ENCODE measurements at places on chromosomes 4 and X.

GRCh38 chrX:123736333-123736921 lies 3.6 kb upstream of the THOC2 start:
- no peak for DNase-seq

- peak; percentile 10 for DNase-seq
Measured at GRCh38 chr4:16443504-16444088, 217.3 kb upstream of the TAPT1 start.

- DNase-seq = no peak
Measured at GRCh38 chr4:2689825-2690700, 66.1 kb downstream of the TNIP2 start.

DNA sequence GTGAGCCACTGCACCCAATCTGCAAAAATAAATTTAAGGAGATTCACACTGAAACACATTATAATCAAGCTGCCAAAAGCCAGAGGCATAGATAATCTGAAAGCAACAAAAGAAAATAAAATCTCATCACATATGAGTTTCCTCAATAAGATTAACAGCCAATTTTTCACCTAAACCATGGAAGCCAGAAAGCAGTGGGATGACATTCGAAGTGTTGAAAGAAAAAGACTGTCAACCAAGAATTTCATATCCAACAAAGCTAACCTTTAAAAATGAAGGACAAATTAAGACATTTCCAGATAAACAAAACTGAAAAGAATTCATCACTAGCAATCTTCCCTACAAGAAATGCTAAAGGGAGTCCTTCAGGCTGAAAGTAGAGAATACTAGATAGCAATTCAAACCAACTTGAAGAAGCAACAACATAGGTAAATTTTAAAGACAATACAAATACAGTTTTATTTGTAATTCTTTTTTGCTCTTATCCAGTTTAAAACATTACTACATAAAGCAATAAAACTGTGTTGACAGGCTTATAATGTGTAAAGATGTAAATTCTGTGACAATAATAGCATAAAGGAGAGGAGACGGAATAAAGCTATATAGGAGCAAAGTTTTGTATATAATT lies 23.1 kb upstream of the KLHL8 start:
- DNase-seq = no peak

GRCh38 chrX:24610516-24610915 lies 36.6 kb downstream of the PCYT1B start:
- no peak for DNase-seq

GRCh38 chrX:27086237-27086636 lies 376.9 kb downstream of the PPP4R3C start:
- DNase-seq = no peak

DNA sequence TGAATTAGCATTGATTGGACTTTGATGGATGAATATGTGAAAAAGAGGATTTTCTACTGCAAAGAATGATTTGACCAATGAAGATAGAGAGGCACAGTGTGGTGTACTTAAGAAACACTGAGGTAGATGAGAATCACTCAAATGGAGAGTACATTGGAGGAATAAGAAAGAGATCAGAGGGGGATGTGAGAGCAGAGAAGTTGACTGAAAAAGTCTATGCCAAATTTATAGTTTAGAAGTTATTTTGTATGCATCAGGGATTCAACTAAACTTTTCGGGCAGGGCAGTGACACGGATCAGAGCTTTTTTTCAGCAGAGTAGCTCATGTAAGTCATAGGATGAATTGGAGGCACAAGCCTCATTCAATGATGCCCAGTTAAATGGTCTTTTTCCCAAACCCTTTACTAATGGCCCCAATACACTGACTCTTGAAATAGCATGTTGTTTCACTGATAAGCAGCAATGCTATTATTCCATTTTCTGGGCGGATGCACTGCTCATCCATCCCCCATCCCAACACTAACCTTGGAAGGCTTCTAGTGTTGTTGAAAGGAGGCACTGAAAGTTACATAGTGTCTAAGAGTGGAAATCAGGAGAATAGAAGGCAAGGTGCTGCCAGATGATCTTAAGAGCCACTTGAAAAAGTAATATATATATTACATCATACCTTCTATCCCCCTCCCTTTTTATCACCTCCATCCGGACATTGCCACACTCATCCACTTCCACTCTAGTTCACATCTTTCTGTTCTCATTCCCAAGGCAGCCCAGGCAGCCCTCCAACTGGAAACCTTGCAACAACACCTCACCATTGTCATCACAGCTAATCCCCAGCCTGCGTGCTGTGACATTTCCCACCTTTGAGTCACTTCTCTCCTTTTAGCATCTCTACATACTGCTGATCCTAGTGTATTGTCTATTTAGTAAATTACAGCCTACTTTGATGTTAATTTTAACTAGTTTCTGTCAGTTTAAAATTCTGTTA lies 46.1 kb downstream of the ARHGAP24 start:
- DNase-seq = no peak

DNA sequence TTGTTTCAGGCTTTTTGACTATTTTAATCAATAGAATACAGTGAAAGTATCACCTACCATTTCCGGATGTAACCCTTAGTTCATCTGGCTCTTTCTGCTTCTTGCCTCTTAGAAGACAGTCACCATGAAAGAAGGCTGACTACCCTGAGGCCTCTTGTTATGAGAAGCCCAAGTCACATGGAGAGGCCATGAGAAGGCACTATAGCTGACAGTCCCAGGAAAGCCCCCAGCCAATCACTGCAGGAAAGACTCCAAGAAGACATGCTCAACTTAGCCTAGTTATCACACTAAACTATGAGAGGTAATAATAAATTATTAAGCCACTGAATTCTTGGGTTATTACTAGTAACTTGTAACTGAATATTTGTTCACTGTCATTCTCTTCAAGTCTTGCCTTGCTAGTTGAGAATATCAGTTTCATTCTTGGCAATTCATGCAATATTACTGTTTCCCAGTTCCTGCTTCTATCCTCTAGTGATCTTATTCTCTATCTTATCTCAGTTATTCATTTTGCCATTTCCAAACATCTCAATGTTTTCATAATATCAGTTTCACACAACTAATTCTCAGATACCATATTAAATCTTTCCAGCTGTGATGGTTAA lies 57.1 kb upstream of the GUCY1A1 start:
- no peak for DNase-seq

DNA sequence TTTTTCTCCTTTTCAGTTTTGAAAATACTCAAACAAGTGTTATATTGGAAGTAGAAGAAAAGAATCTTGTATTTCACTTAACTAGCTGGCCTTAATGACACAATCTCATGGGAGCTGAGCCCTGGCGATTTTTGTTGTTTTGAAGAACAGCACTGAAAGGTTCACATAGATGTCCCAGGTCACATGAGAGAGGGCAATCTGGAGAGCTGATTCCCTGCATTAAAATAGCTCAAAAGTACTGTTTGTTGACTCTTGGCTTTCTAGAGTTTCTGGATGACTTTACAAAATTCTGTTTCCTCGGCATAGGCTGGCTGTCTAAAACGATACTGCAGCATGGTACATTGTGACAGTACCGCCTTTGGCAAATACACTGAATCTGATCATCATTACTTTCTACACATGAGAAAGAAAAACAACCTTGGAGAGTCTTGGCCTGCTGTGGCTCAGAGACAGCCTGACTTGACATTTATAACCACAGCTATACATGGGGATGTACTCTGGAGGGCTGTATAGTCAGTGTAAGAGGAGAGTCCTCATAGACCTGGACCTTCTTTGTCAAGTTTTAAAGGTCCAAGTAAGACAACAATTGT lies 119.8 kb upstream of the PDLIM3 start:
- no peak for DNase-seq
